ENCODE measurements at places on chromosomes 3 and 15. TPM values are rescaled to one million over a fixed set of nuclear protein-coding genes. Genes with fewer than 3 reads are reported as not detected.

ACOX2 gene
- total RNA-seq, result 22.4 TPM

OSTN gene
- not detected for total RNA-seq

CCR5 gene
- total RNA-seq, result 0.57 TPM

PLSCR2 gene
- total RNA-seq, result 0.90 TPM

PRSS50 gene
- total RNA-seq, result not detected

RPL22L1 gene
- 67.8 TPM for total RNA-seq

DNA sequence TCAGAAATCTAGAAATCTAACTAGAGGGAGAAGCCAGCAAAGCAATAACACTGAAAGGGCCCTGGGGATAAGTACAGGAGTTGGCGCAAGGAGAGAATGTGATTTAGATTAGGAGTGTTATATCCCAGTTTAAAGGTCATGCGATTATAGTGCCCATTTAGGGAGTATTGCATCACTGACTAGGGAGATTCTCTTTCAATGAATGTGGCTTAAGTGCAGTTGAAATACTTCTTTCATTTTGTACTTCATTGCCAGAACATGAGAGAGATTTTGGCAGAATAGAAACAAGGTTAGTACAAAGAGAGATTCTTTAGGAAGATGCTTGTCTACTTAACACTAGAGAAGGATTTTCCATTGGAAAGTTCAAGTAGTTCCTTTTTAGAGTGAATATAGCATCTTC is 13.9 kb downstream of the ROBO2 start:
- no peak overlapping the region for H3K27ac ChIP-seq
- H3K4me1 ChIP-seq, result no peaks in the 10 kb centered on the region
- no peak for DNase-seq
- no peaks in the 10 kb centered on the region for H3K27me3 ChIP-seq
- H3K36me3 ChIP-seq, result no peaks in the 10 kb centered on the region
- no peak overlapping the region for H3K4me3 ChIP-seq

DNA sequence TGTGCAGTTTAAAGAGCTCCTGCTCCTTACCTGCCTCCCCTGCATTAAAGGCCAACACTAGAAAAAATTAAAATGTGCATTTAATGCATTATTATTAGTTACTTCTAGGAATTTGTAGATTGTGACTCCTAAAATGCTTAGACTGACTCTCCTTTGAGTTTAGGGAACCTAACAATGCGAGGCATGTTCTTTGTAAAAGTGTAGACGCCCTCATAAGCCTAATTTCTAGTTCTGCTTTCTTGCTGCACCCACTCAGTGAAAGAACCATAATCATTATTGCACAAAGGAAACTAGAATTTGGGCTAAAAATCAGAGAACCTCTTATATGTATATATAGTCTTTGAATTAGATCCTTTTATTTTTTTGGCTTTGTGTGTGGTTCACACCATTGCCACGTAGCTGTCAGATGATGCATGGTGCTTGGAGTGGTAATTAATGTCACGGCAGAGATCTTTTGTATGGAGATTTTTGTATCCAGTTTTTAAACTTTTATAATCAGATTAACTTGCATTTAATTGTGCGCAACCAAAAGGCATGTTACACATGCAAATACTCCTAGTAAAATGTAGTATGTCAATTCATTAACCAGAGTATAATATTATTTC is 710 bp downstream of the ABHD10 start:
- H3K36me3 ChIP-seq, result no peaks in the 10 kb centered on the region
- peaks cover 9% of the 10 kb centered on the region for H3K4me1 ChIP-seq
- H3K27ac ChIP-seq, result peak overlapping the region; percentile 64
- no peak for DNase-seq

GRCh38 chr15:60413231-60413824 is 15.5 kb upstream of the ANXA2 start:
- no peak overlapping the region for H3K27ac ChIP-seq
- no peaks in the 10 kb centered on the region for H3K4me1 ChIP-seq
- H3K36me3 ChIP-seq, result no peaks in the 10 kb centered on the region
- no peak for DNase-seq

DNA sequence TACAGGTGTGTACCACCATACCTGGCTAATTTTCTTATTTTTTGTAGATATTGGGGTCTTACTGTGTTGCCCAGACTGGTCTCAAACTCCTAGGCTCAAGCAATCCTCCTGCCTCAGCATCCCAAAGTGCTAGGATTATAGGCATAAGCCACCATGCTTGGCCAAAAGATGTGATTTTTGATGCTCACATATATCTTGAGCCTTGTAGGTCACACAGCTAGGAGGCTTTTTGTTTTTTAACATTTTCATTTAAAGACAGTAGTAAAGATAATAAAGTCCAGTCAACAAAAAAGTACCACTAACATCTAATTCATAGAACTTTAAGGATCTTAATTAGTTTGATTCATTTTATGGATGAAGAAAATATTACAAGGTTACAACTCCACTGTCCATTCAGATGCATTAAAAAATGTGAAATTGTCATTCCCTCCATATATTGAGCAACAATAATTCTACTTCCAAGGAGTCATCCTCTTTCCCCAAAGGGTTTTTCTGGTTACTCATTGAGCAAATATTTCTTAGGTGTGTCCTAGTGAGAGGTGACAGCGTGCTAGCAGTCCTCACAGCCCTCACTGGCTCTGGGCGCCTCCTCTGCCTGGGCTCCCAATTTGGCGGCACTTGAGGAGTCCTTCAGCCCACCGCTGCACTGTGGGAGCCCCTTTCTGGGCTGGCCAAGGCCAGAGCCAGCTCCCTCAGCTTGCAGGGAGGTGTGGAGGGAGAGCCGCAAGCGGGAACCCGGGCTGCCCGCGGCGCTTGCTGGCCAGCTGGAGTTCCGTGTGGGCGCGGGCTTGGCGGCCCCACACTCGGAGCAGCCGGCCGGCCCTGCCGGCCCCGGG is 8.3 kb upstream of the TASOR start:
- no peak overlapping the region for H3K27ac ChIP-seq
- H3K27me3 ChIP-seq, result no peaks in the 10 kb centered on the region
- H3K4me1 ChIP-seq, result no peaks in the 10 kb centered on the region
- no peak for DNase-seq
- no peaks in the 10 kb centered on the region for H3K36me3 ChIP-seq

DNA sequence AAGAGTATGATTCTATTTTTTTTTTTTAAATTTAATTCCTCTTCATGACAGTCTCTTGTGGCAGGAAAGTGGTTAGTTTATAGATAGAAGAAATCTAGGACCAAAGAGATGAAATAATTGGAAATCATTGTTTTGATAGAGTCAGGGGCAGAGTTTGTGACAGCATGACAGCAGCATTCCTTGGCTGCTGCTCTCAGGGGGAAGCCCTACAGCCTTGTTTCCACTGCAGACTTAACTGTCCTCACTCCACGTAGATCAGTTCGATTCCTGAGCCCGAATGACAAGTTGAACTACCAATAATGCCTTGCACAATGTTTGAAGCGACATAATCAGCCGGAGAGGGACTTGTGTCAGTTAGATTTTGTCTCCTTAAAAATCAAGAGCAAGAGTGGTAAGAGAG is 189.0 kb upstream of the ICE2 start:
- no peak for DNase-seq
- H3K4me1 ChIP-seq, result no peaks in the 10 kb centered on the region
- no peak overlapping the region for H3K4me3 ChIP-seq
- H3K27ac ChIP-seq, result no peak overlapping the region
- no peaks in the 10 kb centered on the region for H3K36me3 ChIP-seq

GRCh38 chr3:16297997-16298885 is 33.2 kb downstream of the OXNAD1 start:
- no peaks in the 10 kb centered on the region for H3K4me1 ChIP-seq
- no peak overlapping the region for H3K27ac ChIP-seq
- no peak overlapping the region for H3K4me3 ChIP-seq
- no peak for DNase-seq
- no peaks in the 10 kb centered on the region for H3K36me3 ChIP-seq

DNA sequence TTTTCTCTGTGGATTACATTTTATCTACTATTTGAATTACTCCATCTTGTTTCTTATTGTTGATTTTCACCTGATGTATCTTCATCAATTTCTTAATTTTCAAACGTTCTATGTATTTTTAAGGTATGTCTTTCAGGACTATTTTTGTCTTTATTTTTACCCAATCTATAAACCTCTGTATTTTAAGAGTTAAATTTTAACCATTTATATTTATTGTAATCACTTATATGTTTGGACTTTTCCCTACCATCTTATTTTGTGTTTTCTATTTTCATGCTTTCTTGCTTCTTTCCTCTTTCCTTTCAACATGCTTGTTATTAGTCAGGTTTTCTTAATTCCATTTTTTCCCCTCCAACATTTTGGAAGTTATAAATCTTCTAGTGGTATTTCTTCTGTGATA is 49.5 kb upstream of the NR2E3 start:
- H3K27me3 ChIP-seq, result no peaks in the 10 kb centered on the region
- H3K36me3 ChIP-seq, result no peaks in the 10 kb centered on the region
- no peak overlapping the region for H3K27ac ChIP-seq
- no peaks in the 10 kb centered on the region for H3K4me1 ChIP-seq
- no peak overlapping the region for H3K4me3 ChIP-seq

- no peak overlapping the region for H3K4me3 ChIP-seq
- H3K27ac ChIP-seq, result peak overlapping the region; percentile 85
- H3K4me1 ChIP-seq, result peaks cover 15% of the 10 kb centered on the region
Measured at GRCh38 chr3:50264383-50264963, 4.5 kb upstream of the SEMA3B start.

GRCh38 chr3:98662699-98663098 is 69.3 kb upstream of the CPOX start:
- H3K27me3 ChIP-seq, result no peaks in the 10 kb centered on the region
- no peak overlapping the region for H3K27ac ChIP-seq
- no peaks in the 10 kb centered on the region for H3K4me1 ChIP-seq
- no peak overlapping the region for H3K4me3 ChIP-seq

DNA sequence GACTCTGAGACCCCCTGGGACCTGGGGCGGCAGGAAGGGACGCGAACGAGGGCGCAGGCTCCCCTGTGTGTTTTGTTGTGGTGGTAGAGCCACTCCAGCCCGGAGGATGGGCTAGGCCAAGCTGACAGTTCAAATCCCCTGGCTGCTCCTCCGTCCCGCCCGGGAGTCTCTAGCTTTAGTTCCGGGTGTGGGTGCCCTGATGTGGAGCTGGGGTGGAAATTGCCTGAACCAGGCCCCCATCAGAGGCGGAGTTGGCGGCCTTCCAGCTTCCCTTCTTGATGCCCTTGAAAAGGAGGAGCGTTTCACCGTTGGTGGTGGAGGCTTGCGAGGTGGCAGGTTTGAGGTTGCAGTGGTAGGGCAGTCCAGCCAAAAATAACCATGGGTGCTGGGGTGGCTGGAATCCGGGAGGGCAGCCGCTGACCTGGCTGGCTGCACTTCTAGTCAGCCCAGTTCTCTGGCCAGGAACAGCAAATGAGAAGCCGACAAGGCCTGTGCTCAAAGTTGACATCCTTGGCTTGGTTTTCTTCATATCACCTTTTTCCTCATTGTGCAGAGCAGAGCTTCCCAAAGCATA is 817 bp downstream of the CLK3 start:
- H3K4me1 ChIP-seq, result peaks cover 20% of the 10 kb centered on the region
- H3K36me3 ChIP-seq, result peaks cover 17% of the 10 kb centered on the region
- peak; percentile 92 for DNase-seq
- no peaks in the 10 kb centered on the region for H3K27me3 ChIP-seq
- H3K4me3 ChIP-seq, result peak overlapping the region; percentile 99

DNA sequence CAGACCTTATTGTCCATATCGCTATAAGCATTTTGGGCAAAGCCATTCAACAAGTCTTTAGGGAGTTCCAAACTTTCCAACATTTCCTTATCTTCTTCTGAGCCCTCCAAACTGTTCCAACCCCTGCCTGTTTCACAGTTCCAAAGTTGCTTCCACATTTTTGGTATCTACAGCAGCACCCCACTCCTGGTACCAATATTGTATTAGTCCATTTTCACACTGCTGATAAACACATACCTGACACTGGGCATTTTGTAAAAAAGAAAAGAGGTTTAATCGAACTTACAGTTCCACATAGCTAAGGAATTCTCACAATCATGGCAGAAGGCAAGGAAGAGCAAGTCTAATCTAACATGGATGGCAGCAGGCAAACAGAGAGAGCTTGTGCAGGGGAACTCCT is 834.1 kb upstream of the GBE1 start:
- no peak overlapping the region for H3K4me3 ChIP-seq
- DNase-seq, result no peak
- H3K36me3 ChIP-seq, result no peaks in the 10 kb centered on the region
- no peaks in the 10 kb centered on the region for H3K4me1 ChIP-seq
- no peak overlapping the region for H3K27ac ChIP-seq
- H3K27me3 ChIP-seq, result no peaks in the 10 kb centered on the region

- H3K27me3 ChIP-seq, result no peaks in the 10 kb centered on the region
- no peak overlapping the region for H3K4me3 ChIP-seq
Measured at GRCh38 chr15:76309601-76310330, 1.5 kb downstream of the ETFA start.

DNA sequence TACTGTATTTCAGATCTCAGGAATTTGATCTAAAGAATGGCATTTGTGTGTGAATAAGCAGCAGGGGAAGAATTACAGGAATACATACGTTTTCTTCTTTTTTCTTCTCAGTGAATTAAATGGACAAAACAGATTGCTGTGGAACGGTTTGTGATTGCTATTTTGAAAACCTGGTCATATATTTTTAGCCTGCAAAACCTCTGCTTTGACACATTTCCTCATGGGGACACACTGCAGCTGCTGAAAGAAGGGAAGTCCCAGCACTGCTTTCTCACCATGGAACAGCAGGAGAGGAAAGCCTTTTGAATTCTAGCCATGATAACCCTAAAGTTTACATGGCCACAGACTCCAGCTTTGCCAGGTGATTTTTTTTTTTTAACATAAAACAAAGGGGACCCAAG is 315.0 kb downstream of the OXSM start:
- no peak overlapping the region for H3K4me3 ChIP-seq
- no peak overlapping the region for H3K27ac ChIP-seq
- DNase-seq, result no peak
- H3K36me3 ChIP-seq, result no peaks in the 10 kb centered on the region

DNA sequence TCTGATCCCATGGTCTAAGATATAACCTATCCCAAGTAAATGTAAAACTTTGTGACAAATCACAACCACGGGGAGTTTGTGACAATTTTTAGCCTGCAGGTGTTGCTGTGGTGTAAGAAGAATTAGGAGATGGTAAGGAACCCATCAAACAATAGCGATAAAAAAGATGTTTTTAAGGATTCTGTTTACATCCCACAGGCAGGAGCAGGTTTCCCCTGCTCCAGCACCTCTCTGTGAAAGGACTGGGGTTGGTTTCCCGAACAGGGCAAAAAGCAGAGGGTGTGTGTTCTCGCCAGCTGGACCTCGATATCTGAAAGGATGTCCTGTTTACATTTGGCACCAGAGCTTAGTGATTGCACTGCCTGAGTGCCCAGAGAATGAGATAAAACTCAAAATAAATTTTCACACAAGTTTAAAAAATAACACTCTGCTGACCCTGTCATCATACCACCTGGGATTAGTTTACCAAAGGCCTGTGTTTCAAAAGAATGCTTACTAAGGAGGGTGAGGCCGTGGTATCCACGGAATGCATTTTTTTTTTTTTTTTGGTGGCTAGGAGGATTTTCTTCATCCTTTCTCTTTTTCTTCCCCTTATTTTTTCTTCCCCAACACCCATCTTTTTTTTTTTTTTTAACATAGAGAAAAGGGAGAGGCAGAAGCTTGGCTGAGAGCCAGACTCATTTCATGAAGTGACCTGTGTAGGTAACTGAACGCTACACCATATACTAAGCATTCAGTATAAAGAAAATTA is 151.8 kb upstream of the DPH6 start:
- H3K4me1 ChIP-seq, result peaks cover 9% of the 10 kb centered on the region
- H3K27ac ChIP-seq, result no peak overlapping the region
- H3K4me3 ChIP-seq, result no peak overlapping the region
- no peaks in the 10 kb centered on the region for H3K27me3 ChIP-seq
- H3K36me3 ChIP-seq, result no peaks in the 10 kb centered on the region
- DNase-seq, result no peak
